Pulmonary artery endothelial cell (primary cell): ENCODE measurements at places on chromosomes 6 and 20. TPM values are rescaled to one million over a fixed set of nuclear protein-coding genes. Genes with fewer than 3 reads are reported as not detected.

Gene GABBR1
- 8.8 and 10.1 TPM in 2 replicates for total RNA-seq

Gene C6orf15
- not detected in 2 replicates for total RNA-seq

Gene KCNK15
- not detected in 2 replicates for total RNA-seq

Gene OPRL1
- 2.0 and 2.6 TPM in 2 replicates for total RNA-seq

Gene LGSN
- total RNA-seq, result not detected in 2 replicates

Gene FOXS1
- total RNA-seq, result not detected in 2 replicates

Gene KIAA1755
- 0.07 TPM in 2 replicates for total RNA-seq

Gene SLC22A7
- total RNA-seq, result not detected in 2 replicates

Gene C20orf204
- 1.7 and 1.9 TPM in 2 replicates for total RNA-seq

Gene LY6G6D
- not detected in 2 replicates for total RNA-seq

Gene CASP8AP2
- total RNA-seq, result 12.8 and 16.3 TPM in 2 replicates

Gene FAM83C
- total RNA-seq, result not detected in 2 replicates

Gene XKR7
- not detected in 2 replicates for total RNA-seq
